LHCN-M2 (cell line): ENCODE measurements at places on chromosomes 2 and 18.
A peak's percentile ranks its signal among the peaks of the same experiment; 100 is the strongest.

GRCh38 chr2:217510771-217511291 lies 492.0 kb downstream of the TNS1 start:
- peak; percentile 83 for DNase-seq

DNA sequence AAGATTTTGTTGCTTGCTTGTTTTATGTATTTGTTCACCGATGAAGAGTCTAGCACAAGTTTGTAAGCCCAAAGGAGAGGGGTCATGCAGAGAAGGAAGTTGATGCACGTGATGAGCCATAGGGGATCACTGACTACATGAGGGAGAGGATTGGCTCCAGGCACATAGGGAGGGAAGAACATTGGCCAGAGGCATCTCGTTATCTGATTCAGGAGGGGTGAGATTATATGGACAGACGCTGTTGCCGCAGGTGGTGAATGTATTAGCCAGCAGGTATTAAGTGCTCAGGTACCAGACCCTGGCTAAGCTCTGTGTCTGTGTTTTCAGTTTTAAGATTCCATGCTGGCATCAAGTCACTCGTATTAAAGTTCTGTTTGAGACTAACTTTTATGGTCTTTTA lies 91.8 kb upstream of the CHST9 start:
- no peak for DNase-seq

DNA sequence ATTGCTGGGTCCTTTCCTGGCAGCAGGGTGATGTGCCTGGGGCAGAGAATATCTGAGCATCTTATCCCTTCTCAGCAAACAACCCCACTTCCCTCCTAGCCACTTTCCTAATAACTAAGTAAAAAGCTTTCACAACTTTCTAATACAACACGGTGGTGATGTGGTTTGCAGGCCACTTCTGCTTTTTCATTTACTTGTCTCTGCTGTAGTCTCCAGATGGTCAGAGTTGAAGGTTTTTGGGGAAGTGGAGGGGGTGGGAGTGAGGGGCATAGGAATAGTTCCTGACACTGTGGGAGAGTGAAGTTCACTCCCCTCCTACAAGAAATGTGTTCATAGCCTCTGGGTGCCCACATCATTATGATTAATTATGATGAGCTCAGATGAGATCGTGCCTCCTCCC lies 11.6 kb downstream of the OXER1 start:
- DNase-seq, result no peak

- peak; percentile 26 for DNase-seq
Observed at GRCh38 chr18:69257861-69258458, 142.7 kb upstream of the DOK6 start.

DNA sequence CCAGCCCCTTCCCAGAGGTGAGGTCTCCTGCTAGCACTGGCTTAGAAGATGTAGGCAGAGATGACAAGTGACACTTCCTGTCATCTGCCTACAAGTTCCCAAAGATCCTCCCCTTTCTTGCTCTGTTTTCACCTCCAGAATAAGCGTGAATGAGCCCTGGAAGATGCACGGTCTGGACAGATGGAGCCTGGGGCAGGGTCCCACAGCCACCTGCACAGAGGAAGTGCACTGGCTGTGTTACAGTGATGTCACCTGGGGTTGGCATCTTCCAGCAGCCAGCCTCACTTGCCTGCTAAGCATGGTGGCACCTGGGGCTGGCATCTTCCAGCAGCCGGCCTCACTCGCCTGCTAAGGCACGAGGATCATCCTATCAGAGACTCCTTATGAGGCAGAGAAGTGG lies 32.3 kb downstream of the TMEM18 start:
- no peak for DNase-seq

DNA sequence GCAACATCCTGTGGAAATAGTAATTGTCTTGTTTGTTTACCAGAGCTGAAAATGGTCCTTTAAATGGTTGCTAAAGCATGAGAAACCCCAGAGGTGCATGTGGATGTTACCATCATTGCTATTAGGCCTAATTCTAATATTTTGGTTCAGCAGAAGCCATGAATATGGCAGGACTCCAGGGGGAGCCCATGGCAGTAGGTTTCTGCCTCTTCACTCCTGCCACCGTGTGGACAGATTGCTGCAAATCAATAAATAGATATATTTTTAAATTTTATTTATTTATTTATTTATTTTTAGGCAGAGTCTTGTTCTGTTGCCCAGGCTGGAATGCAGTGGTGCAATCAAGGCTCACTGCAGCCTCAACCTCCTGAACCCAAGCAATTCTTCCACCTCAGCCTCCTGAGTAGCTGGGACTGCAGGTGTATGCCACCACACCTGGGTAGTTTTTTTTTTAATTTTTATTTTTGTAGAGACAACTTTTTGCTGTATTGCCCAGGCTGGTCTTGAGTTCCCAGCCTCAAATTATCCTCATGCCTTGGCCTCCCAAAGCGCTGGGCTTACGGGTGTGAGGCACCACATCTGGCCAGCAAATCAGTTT lies 54.9 kb upstream of the CAPN13 start:
- DNase-seq, result peak; percentile 59

- peak; percentile 75 for DNase-seq
Observed at GRCh38 chr18:54983041-54983686, 23.9 kb upstream of the CCDC68 start.

DNA sequence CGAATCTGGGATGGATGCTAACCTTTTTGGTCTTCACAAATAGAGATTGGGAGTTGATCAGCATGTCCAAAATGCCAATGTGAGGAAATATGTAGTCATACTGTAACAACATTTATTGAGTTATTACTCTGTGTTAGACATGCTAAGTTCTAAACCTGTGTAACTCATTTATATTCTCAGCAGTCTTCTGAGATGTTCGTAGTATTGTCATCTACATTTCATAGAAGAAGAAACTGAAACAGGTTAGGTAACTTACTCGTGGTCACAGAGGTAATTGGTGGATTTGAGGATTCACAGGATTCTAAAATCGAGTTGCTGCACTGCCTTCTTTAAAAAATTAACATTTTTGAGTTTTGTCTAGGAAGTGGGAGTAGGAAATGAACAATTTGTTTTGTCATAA lies 162.1 kb downstream of the UBE2E3 start:
- DNase-seq, result no peak

DNA sequence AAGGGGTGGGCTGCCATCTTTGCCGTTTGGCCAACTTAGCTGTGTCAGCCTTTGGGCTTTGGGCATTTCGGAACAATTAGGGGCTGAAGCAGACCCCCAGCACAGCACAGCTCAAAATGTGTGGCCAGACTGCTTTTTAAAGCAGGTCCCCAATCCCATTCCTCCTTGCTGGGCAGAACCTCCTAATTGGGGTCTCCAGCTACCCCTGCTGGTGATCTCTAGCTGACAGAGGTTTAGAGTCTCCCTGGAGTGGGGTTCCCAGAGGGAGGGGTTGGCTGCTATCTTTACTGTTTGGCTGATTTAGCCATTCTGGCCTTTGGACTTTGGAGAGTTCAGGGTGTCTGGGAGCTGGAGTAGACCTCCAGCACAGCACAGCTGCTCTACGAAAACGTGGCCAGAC lies 71.5 kb upstream of the LHCGR start:
- DNase-seq, result no peak

DNA sequence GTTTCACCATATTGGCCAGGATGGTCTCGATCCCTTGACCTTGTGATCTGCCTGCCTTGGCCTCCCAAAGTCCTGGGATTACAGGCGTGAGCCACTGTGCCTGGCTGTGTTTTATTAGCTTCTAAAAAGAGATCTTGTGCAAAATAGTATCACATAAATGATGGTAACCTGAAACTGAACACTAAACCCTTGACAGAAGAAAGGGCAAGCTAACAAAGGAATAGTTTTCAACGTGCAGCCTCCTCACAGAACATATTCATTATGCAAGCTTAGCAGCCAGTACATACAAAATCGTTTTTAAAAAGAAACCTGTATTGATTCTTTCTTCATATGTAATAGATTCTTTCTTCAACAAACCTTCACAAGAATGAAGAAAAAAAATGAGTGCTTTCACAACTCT lies 20.6 kb downstream of the CHN1 start:
- DNase-seq, result no peak

DNA sequence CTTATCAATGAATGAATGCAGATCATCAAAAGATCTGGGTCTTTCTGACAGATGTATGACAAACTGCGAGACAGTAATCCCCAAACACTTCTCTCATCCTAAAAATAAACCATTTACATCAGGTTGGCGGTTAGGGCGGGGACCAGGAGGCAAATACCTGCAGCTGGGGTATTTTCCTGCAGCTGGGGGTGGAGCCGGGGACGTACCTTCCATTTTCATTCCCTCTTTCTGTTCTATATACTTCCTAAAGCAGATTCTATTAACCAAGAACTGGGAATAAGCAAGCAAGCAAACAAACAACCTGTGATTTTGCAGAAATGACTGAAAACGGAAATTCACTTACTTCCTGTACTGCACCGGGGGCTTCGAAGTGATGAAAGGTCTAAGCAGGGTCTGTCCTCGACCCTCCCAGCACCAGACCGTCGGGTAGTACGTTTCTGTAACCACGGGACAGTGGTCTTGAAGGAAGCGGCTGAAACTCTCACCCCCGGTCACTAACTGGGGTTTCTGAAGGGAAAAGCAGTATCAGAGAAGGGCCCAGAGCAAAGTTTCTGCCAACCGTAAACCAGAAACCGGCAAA lies 1.2 kb downstream of the ABHD3 start:
- no peak for DNase-seq

DNA sequence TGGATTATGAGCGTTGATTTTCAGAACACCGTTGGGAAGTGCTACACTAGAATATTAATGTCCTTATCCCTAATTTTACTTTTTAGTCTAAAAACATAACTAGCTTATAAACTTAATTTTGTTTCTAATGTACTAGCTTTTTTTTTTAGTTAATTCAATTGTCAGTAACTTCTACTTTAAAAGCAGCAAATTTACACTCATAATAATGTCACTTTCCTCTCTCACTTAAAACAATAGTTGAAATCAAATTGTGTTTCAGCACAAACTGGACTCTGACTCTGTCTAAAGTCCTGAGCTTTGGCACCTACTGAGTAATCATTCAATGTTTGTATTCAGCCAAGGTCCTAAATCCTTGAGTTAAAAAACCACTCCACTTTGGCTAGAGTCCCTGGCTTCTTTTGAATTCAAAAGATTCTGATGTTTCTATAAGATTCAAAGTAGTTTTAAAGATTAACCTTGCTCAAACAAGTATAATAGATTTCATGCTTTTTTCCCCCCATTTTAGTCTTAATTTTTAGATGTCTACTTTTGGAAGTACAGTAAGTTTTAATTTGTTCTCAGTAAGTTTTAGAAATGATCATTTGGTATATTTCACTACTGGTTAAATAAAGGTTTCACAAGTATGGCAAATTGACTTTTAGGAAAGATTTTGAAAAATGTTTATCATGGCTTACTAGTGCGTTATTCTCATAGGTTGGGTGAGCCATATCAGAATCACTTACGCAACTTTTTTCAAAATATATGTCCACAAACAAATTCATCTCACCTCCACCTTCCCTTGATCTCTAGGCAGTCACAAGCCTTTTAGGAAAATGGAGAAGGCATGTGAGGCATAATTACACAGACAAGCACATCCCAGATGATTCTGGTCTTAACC lies 23.4 kb downstream of the CCNYL1 start:
- DNase-seq, result no peak

GRCh38 chr2:23211987-23212583 lies 172.9 kb upstream of the KLHL29 start:
- DNase-seq, result no peak

GRCh38 chr18:49531678-49532153 lies 30.1 kb upstream of the LIPG start:
- no peak for DNase-seq

- DNase-seq, result no peak
Observed at GRCh38 chr2:224400174-224400810, 1.6 kb downstream of the FAM124B start.
